Activated T-helper 1 cell treated with anti-CD3 and anti-CD28 coated beads, Interleukin-2, amount 50 U/mL, for 16 hours (primary cell): ENCODE measurements at places on chromosomes 7 and 10.

DNA sequence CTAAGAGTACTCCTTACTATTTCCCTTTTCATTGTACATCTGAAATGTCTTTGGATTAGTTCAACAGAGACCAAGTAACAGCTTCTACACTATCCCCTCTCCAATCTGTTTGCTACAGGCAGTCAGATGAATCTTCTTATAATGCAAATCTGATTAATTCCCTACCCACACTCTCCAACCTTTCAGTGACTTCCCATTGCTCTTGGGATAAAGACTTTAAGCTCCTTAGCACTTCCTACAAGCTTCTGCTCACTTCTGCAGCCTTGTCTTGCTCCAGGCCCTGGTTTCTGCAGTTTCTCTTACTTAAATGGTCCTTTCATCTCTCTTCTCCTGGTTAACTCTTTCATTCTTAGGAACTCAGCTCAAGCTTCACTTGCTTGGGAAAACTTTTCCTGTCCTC lies 65.2 kb upstream of the FEZF1 start:
- no peak for DNase-seq

GRCh38 chr7:103993551-103993950 lies 4.1 kb upstream of the RELN start:
- no peak for DNase-seq

GRCh38 chr10:130215931-130216231 lies 79.7 kb downstream of the GLRX3 start:
- DNase-seq: no peak

DNA sequence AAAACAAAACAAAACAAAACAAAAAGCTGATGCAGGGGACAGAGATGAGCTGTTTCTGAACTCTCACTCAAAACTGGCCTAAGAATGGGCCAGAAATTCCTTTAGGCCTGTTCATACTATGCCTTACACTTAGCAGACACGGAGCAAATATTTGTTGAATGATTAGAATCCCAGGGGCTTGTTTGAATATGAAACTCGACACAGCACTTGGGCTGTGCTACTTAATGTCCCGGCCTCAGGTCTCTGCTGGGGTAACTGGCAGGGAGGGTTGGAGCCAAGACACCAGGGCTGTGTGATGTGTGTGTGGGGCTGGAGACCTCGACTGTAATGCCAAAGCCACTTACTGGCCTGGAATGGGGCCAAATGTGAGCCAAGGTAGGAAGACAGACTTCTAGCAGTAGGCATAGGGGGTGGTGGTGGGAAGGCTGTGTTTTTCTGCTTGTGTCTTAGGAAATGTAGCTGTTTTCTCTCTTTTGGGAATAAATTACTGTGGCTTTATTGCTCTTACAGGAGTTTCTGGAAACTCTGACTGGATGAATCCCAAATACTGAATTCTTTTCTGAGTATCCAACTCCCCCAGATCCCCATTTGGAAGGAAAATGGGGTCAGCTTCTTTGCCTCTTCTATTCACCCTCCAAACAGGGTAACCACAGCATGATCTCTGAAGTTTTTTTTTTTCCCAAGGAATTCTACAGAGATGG lies 66.7 kb downstream of the EMX2 start:
- no peak for DNase-seq

DNA sequence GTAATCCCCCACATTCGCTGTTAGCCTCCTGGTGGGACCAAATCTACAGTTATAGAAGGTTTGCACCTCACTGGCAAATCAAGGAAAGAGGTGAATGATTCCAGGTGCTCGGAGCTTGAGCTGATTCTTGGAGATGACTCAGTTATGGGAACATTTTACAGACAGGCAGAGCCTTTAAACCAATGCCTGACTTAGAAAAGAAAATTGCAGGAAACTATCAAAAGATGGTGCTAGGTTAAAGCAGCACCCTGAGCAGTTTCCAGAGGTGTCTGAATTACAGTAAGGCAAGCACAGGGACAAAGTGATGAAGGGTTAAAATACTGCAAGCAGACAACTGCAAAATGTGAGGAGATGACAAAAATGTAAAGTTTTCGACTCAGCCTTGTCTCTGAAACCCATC lies 2.9 kb downstream of the LRRTM3 start:
- no peak for DNase-seq

DNA sequence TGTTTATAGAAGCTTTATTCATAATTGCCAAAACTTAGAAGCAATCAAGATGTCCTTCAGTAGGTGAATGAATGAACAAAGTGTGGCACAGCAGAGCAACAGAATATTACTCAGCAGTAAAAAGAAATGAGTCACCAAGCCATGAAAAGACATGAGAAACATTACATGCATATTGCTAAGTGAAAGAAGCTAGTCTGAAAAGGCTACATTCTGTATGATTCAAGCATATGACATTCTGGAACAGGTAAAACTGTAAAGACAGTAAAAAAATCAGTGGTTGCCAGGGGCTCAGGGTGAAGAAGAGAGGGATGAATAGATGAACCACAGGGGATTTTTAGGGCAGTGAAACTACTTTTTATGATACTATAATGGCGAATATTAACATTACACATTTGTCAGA lies 80.9 kb upstream of the APBB1IP start:
- no peak for DNase-seq

- DNase-seq: no peak
Observed at GRCh38 chr10:69146759-69147158, 22.8 kb downstream of the VPS26A start.

- DNase-seq: no peak
Observed at GRCh38 chr7:68813551-68814080, 784.7 kb upstream of the AUTS2 start.

DNA sequence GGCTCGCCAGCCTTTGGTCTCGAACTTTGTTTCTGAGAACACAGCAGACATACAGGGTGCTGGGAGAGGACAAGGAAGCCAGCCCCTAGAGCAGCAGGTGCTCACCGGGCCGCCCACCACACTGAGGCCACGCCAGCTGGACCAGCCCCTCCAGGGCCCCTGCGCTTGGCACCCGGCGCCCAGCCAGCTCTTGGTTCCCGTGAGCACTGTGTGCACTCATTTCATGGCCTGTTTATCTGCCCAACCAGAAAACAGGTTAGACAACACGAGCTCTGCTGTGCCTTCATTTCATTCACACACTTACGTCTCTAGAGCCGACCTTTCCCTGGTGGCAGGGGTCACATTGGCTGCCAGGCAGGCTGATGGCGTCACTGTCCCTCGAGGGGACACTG lies 104.0 kb downstream of the CYTH3 start:
- DNase-seq: no peak

DNA sequence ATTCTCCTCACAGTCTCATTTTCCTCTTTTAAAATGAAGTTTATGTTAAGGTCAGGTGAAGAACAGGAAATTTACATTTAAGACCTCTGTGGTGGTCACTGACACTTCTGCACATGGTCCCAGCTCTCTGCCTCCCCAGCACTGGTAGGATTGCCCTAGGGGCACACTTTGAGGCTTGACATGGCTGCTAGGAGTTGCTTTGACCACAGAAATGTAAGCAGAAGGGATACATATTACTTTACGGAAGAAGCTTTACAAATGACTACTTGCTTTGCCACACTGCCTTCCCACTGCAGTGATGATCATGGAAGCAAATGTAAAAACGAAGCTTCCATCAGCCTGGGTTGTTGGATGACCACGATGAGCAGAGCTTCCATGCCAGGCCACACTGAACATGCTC lies 53.1 kb upstream of the RSU1 start:
- no peak for DNase-seq

- no peak for DNase-seq
Observed at GRCh38 chr10:132263866-132264265, 43.9 kb downstream of the STK32C start.

GRCh38 chr10:120475844-120476791 lies 19.1 kb downstream of the PLPP4 start:
- no peak for DNase-seq

GRCh38 chr7:45698303-45699014 lies 124.3 kb downstream of the ADCY1 start:
- DNase-seq: no peak

GRCh38 chr10:45408421-45409319 lies 34.7 kb downstream of the ALOX5 start:
- DNase-seq: no peak

- DNase-seq: no peak
Observed at GRCh38 chr7:22581099-22581498, 81.1 kb upstream of the STEAP1B start.

DNA sequence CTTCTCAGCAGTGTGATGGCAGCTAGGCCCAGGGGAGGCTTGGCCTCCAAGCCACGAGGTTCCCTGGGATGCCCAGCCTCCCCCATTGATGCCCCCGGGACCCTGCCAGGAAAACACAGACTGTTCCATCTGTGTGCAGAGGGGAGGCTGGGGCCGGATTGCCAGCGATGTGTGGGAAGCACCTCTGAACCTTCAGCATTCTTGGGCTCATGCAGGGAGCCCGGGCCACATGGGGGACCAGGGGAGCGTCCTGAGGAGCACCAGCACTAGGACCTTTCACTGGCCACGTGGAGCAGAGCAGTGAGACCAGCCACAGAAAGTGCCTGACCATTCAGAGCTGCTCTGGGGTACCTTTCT lies 2.6 kb downstream of the IMPDH1 start:
- no peak for DNase-seq

DNA sequence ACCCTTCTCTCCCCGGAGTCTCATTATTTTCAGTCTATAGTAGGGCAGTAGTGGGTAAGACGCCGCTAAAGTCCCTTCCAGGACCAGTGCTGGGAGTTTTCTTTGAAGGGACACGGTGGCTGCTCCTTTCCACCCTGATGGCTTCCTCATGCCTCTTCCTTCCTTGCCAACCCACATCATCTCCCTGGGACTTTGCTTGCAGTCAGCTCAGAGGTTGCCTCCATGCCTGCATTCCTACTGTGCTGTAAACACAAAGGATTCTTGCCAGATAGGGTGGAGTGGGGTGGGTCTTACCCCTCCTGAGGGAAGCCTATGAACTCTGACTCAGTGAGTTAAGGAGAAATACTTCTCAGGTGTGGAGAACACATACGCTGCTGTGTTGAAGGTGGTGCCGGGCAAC lies 59.9 kb upstream of the IGFBP3 start:
- DNase-seq: no peak

GRCh38 chr10:68027429-68027828 lies 47.7 kb downstream of the HERC4 start:
- DNase-seq: no peak

DNA sequence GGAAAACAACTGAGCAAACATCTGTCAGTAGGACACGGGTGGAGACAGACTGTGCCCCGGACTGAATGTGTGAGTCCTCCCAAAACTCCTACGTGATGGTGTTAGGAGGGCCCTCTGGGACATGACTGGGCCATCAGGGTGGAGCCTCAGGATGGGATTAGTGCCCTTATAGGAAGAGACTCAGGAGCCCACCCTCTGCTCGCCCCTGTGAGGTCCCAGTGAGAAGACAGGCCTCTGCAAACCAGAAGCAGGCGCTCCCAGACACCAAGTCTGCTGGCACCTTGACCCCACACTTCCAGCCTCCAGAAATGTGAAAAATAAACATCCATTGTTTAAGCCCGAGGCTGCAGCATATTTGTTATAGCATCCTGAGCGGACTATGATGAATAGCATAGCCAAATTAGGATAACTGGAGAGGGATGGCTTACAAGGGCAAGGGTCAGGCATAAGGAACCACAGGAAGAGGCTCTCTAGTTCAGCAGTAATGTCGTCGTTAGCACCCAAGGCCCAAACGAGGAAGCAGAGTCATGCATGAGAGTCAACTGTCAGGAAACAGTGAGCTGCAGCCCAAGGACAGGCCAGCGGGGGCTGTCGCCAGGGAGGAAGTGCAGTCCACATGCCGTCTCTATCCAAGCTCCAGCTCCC lies 50.6 kb downstream of the PTPRN2 start:
- no peak for DNase-seq

- no peak for DNase-seq
Observed at GRCh38 chr7:107045980-107046379, 1.5 kb downstream of the PRKAR2B start.

DNA sequence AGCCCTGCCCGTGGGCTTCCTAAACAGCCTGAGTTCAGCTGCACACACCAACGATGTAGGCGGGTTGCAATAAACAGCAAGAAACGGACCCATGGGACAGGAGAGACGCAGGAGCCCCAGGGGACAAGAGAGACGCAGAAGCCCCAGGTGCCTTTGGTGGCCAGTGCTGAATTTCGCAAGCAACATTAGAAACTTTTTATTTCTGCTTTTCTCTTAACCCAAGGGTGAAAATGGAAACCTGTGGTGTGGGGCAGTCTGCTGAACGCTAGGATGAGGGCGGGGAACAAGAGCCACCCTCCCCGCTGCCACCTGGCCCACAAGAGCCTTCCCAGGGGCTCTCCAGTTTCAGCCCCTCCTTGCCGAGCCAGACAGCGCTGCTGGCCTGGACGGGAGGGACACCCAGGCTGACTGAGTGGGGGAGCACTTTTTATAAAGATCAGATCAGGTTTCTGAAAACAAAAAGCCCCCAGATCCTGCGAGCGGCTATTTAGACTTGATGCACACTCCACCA lies 20.0 kb upstream of the GPR146 start:
- DNase-seq: no peak

GRCh38 chr7:110557-111232 lies 81.7 kb upstream of the FAM20C start:
- DNase-seq: no peak

DNA sequence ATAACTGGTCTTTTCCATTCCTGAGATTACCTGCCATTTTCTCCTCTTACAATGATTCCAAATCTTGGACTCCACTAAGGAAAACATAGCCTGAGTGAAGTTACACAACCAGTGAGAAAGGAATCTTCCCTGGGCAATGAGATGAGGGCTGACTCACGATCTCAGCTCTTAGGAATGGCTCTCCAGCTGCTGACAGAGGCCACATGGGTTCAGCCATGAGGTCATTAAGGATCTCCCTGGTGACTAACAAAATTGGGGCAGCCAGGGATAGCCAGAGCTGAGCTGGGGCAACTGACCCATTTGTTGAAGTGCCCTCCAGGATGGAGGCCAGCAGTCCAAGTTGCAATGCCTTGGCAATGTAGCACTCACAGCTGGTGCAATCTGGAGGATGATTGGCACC lies 78.7 kb upstream of the MKLN1 start:
- DNase-seq: no peak

DNA sequence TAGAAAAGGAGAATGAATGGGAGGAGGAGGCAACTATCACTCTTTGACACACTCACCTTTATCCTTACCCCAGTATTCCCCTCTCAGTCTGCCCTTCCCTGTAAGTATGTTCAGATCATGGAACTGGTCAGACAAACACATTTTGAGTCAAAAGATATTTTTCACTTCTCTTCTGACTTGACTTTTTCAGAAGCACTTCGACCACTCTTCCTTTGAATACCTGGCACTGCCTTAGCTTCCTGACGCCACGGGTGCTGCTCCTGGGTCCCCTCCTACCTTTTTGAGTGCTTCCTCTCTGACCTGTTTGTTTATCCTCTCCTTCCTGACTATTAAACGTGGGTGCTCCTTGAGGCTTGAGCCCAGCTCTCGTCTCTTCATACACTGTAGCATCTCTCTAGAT lies 19.8 kb upstream of the C10orf67 start:
- DNase-seq: no peak

GRCh38 chr10:22945934-22946673 lies 18.3 kb downstream of the ARMC3 start:
- no peak for DNase-seq

DNA sequence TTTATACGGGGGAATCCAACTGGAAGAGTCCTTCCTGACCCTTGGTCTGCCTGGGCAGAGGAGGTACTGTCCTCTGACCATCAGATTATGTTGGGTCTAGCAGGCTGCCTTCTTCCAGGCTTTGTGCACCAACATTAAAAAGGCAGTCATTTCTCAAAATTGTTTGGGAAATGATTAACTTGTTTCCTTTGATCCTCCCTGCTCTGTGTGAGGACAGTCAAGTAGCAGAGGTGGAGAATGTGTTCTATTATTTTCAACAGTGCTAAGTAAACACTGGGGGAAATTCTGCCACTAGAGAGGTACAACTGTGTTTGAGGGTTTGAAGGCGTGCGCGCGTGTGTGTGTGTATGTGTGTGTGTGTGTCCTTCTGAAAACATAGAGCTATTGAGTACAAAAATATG lies 20.6 kb downstream of the ACSL5 start:
- DNase-seq: no peak
